ENCODE measurements at places on chromosomes 7 and 10. TPM values are rescaled to one million over a fixed set of nuclear protein-coding genes. Genes with fewer than 3 reads are reported as not detected.

GRCh38 chr7:104185346-104185745, 22.5 kb downstream of the ORC5 start:
- no peak for DNase-seq
- H3K27ac ChIP-seq = no peak overlapping the region
- H3K4me3 ChIP-seq = no peak overlapping the region
- no peaks in the 10 kb centered on the region for H3K4me1 ChIP-seq

Gene TAS2R4
- 0.82 TPM for total RNA-seq

Gene TAS2R3
- 0.75 TPM for total RNA-seq

DNA sequence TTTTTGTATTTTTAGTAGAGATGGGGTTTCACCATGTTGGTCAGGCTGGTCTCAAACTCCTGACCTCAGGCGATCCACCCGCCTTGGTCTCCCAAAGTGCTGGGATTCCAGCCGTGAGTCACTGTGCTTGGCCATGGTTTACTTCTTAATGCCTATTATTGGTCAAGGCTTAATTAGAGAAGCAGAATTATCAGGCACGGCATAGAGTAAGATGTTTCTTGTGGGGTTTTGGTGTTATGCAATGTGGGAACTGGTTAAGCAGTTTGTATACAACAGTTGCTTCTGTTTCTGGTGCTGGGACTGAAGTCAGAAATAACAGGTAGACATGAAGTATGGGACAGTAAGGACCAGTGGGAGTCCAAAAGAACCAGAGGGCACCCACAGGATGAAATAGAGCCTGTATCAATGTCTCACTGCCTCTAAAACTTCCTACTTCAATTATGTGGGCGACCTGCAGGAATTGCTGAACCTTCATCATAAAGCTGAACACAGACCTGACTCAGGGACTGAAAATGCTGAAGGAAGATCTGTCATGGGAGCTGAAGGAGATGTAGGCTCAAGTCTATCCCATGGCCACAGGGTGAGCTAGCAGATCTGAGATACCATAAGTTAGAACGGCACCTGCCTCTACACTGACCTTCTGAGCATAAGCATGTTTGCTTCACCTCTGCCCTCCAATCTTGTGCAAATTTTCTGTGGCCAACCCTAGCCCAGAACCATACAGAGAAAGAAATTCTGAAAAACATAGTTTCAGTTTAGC, 38.3 kb upstream of the VCL start:
- DNase-seq = no peak
- H3K27me3 ChIP-seq = no peaks in the 10 kb centered on the region
- peak overlapping the region; percentile 62 for H3K27ac ChIP-seq
- H3K4me3 ChIP-seq = no peak overlapping the region
- H3K36me3 ChIP-seq = peaks cover 2% of the 10 kb centered on the region

All from activated CD8-positive, alpha-beta memory T cell treated with anti-CD3 and anti-CD28 coated beads, Interleukin-2, amount 10 ng/mL, durations not matched to agents 7 days and 5 days (primary cell).